CD8-positive, alpha-beta T cell (primary cell): ENCODE measurements at places on chromosomes 6 and 20.

- DNase-seq: no peak
Measured at GRCh38 chr6:101397199-101397598, 3.7 kb downstream of the GRIK2 start.

- no peak for DNase-seq
Measured at GRCh38 chr20:35497320-35497719, 32.1 kb downstream of the C20orf173 start.

- no peak for DNase-seq
Measured at GRCh38 chr6:151213352-151213751, 26.4 kb upstream of the AKAP12 start.

DNA sequence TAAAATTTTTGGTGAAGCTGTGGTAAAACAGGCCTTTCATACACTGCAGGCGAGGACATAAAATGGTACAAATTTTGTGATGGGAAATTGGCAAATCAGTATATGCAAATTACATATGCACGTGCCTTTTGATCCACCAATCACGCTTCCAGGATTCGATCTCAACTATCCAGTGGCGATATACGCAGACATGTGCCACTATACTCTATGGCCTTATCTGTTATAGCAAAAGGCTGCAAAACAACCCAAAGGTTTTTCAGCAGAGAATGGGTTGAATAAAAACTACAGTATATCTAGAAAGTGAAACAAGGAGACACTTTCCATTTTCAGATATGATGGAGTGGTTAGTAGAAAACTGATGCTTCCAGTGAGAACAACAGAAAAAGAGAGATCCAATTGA is 41.9 kb upstream of the ERVFRD-1 start:
- DNase-seq: no peak

GRCh38 chr6:132695773-132696172 is 18.1 kb downstream of the VNN1 start:
- no peak for DNase-seq

- no peak for DNase-seq
Measured at GRCh38 chr6:170445487-170445886, 107.6 kb downstream of the PSMB1 start.

DNA sequence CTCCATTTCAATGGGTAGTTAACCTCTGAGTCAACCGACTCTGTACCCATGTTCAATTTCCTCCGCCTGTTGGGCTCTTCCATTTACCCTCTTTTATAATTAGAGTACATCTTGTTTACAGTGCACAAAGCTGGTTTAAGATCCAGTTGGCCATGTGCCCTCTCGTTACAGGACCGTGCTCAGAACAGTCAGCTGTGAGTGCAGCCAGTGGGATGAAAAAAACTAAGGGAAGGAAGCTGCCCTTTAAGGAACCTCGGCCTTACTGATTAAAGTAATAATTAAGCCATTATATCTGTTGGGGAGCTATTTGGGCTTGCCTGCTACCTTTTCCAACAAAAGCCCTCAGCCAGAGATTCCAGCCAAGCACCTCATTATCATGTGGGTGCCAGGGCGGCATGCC is 68.8 kb downstream of the TMEM170B start:
- no peak for DNase-seq

DNA sequence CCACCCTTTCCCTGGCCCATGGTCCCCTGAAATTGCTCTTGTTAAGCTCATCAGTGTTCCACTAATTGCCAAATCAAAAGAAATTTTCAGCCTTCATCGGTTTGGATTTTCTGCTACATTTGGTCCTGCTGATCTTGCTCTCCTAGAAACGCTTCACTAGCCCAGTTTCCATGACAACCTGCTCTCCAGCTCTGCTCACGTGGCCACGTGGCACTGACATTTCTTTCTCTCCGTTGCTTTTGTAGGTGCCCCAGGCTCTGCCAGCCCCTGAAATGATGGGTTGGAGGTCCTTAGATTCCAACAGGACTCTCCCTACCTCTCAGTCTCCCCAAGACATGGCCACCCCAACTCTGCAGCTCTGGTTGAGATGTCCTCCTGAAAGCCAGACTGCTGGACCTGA is 45.8 kb upstream of the NNAT start:
- no peak for DNase-seq

DNA sequence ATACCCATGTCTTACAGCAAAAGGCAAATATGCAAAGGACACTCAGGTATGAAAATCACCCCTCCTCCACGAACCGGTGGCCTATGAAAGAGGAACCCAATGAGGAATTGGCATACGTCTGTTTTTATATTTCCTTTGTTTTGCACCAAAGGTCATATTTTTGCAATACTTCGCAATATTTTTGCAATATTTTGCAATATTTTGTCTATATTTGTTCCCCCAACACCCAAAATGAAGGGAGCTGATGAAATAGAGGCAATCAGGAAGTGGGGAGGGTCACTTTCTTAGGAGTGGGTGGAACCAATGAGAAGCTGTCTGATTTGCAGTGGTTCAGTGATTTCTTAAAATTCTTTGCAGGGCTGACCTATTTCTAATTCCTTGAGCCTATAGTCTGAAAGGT is 296.8 kb upstream of the TSHZ2 start:
- no peak for DNase-seq

DNA sequence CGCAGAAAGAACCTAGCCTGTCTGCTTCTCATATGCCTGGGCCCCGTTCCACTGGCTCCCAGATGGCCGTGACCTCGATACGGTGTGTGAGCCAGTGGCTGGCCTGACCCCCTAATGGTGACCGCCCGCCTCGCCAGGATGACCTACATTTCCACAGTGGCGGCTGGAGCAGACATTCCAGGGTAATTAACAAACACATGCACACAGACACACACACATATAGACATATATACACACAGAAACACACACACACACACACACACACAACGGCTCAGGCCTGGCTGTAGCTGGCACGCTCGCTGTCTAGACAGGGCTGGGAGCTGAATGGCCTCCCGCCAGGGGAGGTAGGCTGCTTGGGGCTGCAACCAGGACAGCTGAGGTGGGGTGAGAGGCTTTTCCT is 227.1 kb downstream of the ANKRD60 start:
- DNase-seq: no peak

DNA sequence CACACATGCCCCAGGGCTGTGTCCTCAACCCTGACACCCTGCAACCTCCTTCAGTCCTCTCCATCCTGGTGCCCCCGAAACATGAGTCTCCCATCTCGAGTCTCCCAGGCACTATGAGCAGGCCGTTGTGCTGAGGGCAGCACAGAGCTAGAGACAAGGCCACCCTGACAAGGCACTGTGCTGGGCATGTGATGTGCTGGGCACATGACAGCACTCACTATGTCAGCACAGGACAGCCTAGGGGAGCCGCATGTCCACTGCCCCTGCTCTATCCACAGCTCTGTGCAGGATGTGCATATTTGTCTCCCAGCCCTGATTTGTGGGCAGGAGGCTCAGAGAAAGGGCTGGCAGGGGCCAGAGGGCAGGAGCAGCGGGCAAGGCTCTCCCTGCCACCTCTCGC is 362.1 kb upstream of the AGPAT4 start:
- DNase-seq: no peak

- DNase-seq: no peak
Measured at GRCh38 chr6:121609281-121609680, 173.8 kb downstream of the GJA1 start.
